Pulmonary artery endothelial cell (primary cell): ENCODE measurements at places on chromosomes 12 and 14.

GRCh38 chr12:123928274-123928865, 44.3 kb downstream of the CCDC92 start:
- DNase-seq, result no peak

DNA sequence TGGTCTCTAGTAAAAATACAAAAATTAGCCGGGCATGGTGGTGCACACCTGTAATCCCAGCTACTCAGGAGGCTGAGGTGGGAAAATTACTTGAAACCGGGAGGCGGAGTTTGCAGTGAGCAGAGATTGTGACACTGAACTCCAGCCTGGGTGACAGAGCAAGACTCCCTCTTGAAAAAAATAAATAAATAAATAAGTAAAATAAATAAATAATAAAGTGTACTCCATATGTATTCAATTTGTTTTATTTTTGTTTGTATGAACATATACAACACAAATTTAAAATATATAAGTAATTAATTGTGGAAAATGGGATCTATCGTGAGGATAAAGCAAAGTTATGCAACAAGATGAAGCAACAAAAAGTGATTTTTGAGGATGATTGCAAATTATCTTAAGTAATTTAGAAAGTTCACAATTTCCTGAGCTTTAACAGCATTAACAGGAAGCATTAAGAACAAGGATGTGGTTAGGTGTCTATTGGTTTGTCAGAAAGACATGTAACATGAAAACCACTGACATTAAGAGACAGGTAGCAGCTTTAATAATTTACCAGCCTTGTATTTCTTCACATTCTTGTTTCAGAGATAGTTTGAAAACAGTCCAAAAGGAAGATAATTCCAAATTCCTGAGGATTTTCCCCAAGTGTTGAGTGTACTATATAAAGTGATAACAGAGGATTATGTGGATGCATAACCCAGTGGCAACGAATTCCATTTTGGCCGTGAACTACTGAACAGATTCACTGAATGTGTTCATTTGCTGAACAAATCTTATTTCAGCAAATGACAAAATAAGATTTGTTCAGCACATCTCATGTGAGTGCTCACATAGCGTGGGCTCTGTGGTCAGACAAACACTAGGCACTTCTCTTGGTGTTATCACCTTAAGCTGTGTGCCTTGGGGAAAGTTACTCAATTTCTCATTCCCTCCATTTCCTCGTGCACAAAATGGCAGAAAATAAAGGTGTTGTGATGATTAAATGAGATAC, 68.6 kb upstream of the RESF1 start:
- DNase-seq, result no peak

DNA sequence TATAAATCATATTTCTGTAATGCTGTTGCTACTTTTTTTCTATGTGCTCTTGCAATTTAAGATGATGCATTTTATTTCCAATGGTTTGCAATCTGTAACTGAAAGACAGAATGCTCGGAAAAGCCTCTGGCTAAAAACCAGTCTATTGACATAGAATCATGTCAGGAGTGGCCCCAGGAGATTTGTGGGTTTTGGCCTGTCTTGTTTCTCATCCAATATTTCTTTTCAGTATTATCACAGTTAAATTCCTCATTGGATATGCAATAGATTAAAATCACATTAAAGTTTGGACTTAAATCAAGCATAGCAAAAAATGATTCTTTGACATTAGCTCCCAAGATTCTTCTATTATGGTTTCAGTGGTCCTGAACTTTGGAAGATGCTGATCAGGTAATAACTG, 19.1 kb upstream of the SLC38A2 start:
- DNase-seq, result no peak

GRCh38 chr12:29702972-29703371, 80.8 kb downstream of the TMTC1 start:
- DNase-seq, result no peak

DNA sequence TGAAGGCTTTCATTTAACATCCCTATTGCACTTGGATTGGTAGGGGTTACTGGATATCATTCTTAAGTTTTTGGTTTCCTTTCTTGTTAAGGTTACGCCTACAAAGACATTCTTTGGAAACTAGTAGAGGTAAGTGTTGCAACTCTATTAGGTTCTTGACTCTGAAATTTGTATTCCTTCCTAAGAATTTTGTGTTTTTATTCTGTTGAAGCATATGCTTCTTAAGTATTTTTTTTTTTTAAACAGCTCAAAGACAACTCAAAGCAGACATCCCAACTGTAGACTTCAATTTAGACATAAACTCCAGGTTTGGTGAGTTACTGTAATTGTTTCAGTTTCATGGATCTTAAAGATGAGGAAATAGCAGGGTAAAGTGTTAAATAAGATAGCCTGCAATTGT, 1.1 kb upstream of the RBMS2 start:
- no peak for DNase-seq

GRCh38 chr14:33857650-33858049, 93.2 kb downstream of the EGLN3 start:
- DNase-seq, result no peak

DNA sequence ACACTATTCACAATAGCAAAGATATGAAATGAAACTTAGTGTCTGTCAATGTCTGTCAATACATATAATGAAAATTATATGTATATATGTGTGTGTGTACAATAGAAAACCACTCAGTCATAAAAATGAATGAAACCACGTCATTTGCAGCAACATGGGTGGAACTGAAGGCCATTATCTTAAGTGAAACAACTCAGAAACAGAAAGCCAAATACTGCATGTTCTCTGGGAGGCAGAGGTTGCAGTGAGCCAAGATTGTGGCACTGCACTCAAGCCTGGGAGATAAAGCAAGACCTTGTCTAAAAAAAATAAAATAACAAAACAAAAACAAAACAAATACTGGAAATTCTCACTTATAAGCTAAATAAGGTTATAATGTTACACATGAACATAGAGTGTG, 16.7 kb upstream of the E2F7 start:
- DNase-seq, result no peak

DNA sequence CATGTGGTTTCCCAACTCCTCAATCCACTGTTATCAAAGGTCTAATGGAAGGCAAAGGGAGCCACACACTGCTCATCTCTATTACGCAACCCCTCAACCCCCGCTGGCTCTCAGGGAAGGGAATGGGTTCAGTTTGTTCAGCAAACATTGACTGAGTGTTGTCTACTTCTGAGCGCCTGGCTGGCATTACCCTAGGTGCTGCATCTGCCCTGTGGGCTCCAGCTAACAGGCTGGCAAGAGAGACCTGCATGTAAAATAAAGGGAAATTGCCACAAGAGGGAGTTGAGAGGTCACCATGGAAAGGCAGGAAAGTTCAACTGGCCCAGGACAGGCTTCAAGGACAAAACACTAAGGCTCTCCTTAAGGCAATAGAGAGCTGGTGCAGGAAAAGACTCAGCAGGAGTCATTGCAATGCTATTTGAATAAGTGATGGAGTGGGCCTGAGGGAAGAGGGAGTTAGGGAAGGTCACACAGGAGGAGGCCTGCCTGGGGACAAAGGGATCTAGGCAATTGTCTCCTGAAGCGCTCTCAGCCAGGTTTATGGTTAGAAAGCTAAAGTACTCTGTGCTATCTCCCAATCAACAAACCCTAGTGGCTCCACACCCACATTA, 5.5 kb upstream of the ZNF740 start:
- no peak for DNase-seq

GRCh38 chr14:88934351-88934806, 109.9 kb downstream of the TTC8 start:
- no peak for DNase-seq

DNA sequence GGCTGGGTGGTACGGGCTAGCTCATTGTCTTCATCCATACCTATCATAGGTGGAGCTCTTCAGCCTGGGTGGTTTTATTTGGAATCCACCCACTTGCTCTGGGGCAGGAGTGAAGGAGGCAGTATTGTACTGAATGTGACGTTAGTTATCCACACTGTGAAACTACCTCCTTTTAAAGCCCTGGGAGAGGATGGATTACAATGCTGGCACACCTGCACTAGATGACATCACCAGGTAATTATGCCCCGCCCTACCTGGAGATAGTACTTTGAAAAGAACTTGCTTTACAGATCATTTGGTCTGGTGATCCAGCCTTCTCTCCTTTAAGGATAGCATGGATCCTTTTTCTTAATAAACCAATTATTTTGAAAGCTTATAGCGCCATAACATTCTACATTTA, 78.0 kb downstream of the B4GALNT3 start:
- no peak for DNase-seq

- DNase-seq, result no peak
Observed at GRCh38 chr14:94129758-94130414, 482 bp upstream of the IFI27L2 start.

- no peak for DNase-seq
Observed at GRCh38 chr12:95857799-95858198, 953 bp upstream of the SNRPF start.

DNA sequence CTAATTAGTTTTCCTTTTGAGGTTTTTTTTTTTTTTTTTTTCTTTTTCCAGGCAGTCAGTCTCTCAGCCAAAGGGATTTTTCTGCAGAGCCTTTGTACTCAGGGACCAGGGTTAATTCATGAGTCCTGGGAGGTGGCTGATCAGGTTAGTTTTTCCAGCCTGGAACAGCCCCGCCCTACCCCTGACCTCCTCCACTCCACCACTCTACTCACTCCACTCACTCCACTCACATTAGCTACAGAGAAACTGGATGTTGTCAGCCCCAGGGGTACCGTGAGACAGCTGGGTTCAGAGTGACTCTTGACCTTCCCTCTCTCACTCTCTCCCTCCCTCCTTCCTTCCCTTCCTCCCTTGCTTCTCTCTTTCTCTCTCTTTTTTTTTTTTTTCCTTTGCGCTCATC, 161.0 kb downstream of the CRADD start:
- DNase-seq, result no peak

- DNase-seq, result no peak
Observed at GRCh38 chr12:129964826-129965457, 61.1 kb upstream of the TMEM132D start.

DNA sequence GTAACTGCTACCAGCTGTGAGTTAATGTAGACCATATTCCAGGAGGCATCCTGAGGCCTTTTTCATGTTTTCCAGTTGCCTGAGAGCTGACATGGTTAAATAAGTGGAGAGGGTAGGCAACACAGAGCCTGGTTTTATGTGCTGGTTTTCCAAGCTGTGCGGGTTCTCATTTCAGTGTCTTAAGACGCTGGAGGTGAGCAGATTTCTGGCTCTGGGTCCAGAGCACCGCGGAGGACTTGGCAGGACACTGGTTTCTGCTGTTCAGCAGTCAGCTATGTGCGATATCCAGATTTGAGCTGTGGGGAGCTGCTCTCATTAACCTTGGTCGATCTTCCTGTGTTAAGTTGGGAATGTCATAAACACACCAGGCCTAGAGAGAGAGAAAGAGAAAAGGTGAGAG, 680.8 kb downstream of the BCL11B start:
- no peak for DNase-seq

DNA sequence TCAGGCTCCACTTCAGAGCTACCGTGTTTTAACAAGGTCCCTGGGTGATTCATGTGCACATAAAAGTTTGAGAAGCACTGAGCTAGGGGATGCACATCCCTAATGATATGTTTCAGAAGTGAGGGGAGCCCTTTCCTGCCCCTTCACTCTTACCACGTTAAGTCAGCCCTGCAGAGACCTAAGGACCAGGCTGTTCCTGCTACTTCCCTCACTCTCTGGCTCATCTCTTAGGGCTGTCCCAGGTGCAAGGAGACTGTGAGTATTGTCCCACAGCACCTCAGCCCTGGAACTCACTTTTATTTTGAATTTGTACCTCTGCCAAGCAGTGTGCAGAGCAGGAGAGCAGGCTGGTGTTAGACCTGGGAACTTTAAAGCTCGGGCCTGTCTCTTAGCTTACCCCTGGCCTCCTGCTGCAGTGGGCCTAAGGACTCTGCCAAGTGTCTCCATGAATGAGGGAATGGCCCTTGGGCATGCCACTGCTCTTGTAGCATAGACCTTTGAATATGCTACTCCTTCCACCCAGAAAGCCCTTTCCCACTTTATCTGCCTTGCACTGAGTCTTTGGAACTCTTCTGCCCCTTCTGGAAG, 11.0 kb upstream of the SUSD6 start:
- DNase-seq, result no peak

DNA sequence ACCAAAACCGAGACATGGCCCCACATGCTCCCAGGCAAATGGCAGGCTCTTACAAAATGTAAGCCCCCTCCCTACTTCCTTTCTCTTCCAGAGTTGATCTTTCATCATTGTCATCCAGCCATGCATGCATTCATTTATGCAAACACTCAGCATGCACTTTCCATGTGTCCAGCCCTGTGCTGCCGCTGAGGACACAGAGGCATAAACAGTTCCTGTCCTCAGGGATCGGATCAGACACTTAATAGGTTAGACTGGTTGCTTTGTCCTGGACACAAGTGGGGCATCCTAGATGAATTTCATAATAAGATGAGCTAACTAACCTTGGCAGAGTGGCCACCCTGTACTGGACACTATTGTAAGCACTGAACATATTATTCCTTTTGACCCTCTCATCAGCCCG, 23.1 kb downstream of the PRIMA1 start:
- DNase-seq, result no peak

DNA sequence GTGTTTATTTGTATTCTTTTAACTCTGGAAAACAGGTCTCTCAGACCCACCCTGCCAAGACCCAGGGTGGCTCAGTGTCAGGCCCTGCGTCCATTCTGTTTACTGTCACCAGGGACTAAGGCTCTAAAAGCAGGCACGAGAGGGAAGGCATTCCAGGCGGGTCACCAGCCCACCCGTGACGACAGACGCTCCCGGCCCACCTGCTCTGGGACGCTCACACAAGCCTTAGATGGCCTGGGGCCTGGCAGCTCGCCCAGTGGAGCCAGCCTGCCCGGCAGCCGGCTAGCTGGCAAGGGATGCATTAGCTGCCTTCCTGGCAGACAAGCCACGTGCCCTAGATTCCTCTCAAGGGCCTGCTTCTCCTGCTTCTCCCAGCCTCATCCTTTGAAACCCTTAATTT, 9.2 kb upstream of the NUAK1 start:
- no peak for DNase-seq

GRCh38 chr14:26217778-26218177, 380.1 kb downstream of the NOVA1 start:
- DNase-seq, result no peak

DNA sequence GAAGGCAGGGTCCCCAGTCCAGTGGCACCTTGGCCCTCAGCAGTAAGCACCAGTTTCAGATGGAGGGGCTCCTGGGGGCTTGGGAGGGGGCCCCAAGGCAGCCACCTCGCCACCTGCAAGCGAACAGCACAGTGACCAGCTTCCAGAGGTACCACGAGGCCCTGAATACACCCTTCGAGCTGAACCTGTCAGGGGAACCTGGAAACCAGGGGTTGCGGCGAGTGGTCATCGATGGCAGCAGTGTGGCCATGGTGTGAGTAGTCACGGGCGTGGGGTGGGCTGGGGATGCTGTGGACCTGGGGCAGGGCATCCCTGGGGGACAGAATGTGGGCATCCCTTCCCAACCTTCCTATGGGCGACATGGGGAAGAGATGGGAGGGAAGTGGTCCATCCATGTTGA, 11.2 kb downstream of the NYNRIN start:
- no peak for DNase-seq

GRCh38 chr12:4505376-4505986, 33.2 kb upstream of the RAD51AP1 start:
- no peak for DNase-seq

DNA sequence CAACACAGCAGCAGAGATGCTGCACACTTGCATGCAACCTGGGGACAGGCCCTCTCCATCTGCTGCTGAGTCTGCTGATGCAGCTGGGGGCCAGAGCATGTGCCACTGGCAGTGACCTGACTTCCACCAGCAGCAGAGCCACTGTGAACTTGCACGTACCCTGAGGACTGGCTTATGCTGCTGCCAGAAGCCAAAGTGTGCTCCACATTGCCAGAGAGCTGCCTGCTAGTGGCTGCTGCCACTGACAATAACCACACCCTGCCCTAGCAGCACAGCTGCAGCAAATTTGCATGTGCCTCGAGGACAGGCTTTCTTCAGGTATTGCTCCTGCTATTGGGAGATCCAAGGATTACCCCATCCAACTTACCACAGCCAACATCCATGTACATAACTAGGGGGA, 4.5 kb upstream of the PRR4 start:
- no peak for DNase-seq
